NCI-H524 (cell line): ENCODE measurements at places on chromosomes 6 and 20.

DNA sequence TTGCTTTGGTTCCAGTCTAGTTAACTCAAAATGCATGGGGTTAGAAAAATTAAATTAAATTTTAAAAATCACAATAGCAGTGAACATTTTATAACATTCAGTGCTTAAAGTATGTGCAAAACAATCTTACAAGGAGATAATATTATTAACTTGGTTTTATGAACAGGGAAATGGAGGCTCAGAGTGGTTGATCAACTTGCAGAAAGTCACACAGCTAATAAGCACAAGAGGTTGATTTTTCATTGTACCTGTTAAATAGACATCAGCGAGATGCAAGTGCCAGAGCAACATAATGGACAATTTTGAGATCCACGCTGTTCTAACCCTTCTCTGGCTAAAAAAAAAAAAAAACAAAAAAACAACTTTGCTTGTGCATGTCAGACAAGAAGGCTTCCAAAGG is 219.8 kb downstream of the TSHZ2 start:
- DNase-seq: no peak

GRCh38 chr20:1870323-1870722 is 24.9 kb upstream of the SIRPA start:
- no peak for DNase-seq

- DNase-seq: no peak
Observed at GRCh38 chr20:51062065-51062464, 39.2 kb upstream of the KCNG1 start.

DNA sequence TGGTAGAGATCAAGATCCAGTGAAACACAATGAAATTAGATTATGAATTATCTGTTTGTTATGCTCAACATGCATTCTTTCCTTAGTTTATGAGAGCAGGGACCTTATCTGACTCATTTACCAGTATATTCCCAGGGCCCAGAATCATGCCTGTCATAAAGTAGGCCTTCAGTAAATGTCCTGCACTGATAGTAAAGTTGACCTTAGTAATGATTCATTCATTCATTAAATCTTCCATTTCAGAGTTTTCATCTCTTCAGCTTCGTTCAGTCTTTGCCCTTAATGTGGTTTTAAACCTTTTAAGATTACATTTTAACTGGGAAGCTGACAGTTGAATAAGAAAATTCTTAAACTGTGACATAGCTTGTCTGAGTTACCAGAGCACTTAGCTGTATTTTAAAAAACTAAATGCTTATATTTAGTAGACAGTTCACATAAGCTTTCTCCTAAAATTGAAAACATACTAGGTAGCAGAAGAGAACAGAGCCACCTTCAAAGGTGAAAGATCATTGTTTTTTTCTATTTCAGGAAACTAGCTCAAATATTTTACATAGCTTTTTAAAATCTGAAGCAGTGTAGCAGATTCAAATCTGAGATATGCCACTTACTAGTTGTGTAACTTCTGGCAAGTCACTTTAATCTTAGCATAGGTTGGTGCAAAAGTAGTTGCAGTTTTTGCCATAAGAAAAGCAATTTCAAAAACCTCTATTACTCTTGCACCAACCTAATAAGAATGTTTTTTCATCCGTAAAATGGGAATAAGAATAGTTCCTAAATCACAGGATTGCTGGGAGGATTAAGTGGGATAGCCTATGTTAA is 41.4 kb downstream of the MCM8 start:
- no peak for DNase-seq

DNA sequence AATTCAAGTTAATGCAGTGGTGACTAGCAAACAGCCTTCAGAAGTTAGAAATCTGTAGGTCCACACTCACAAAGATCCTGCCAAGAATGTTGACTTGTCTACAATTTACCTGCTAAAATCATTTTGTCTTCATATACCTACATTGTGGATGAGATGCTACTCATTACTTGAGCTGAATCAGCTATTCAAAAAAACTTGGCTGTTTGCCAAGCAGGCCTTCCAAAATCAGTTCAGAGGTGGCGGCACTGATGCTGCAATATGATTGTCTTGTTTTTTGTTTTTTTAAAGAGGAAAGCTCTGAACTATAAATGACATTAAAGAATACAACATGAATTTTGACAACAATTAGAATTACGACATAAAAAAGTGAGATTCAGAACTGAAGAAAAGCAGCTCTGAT is 354.7 kb upstream of the KHDRBS2 start:
- DNase-seq: peak; percentile 31
